ENCODE measurements at places on chromosomes 3 and 15.

DNA sequence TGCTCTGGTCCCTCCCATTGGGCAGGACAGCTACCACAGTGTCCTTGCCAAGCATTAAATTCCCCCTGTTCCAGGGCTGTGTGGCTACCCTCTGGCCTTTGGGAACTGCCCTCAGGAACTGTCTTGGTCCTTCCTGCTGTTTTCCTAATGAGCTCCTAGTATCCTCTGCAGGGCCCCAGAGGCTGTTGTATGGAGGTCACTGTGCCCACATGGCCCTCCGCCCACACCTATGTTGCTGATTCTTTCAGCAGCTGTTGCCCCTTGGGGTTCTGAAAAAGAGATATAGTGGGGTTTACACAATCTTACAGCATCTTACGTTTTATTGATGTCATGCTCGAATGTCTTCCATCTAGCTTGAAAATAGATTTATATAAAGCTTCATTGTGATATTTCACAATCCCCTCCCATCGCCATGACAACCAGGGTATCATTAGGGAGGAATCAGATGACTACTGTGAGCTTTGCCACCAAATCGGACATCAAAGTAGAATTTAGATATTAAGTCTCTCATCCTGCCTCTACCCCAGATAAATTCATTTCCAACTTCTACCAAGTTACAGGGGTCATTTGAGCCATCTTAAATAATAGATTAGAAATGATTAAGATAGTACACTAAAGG is 97.1 kb upstream of the NR2E3 start:
- DNase-seq, result no peak

DNA sequence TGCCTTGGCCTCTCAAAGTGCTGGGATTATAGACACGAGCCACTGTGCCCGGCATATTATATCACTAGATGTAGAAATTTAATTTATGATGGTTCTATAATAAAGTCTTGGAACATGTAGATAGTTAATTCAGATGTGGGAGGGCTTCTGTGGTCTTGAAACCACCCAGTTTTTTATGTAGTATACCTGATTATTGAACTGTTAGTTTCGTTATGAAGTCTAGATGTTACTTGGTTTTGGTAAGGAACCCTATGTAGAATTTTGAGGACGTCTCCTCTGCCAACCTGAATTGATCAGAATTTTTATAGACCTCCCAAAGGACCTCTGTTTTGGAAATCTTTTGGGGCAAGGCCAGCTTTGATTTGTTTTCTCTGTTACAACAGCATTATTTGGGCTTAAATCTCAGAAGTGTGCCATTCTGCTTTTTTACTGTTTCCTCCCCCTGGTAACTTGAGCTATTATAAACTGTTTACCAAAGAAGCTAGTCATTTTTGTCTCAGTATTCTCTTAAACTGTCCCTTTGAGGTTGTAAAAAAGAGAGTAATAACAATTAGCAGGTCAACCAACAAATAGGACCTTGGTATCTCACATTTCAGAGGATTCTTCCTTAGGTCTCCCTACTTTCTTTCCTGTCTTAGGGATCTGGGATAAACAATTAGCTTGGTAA is 20.8 kb downstream of the AKAP13 start:
- DNase-seq, result no peak

GRCh38 chr3:105284876-105285275 is 81.8 kb upstream of the ALCAM start:
- DNase-seq, result peak; percentile 16

DNA sequence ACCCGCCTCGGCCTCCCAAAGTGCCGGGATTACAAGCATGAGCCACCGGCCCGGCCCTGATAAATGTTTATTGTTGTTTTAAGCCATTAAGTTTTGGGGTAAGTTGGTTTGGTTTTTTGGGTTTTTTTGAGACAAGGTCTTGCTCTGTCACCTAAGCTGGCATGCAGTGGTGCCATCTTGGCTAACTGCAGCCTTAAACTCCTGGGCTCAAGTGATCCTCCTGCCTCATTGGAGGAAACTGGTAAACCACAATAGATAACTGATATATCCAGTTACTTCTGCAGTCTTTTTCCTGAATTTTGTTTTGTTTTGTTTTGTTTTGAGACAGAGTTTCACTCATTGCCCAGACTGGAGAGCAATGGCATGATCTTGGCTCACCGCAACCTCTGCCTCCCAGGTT is 4.2 kb downstream of the SLC25A20 start:
- no peak for DNase-seq

DNA sequence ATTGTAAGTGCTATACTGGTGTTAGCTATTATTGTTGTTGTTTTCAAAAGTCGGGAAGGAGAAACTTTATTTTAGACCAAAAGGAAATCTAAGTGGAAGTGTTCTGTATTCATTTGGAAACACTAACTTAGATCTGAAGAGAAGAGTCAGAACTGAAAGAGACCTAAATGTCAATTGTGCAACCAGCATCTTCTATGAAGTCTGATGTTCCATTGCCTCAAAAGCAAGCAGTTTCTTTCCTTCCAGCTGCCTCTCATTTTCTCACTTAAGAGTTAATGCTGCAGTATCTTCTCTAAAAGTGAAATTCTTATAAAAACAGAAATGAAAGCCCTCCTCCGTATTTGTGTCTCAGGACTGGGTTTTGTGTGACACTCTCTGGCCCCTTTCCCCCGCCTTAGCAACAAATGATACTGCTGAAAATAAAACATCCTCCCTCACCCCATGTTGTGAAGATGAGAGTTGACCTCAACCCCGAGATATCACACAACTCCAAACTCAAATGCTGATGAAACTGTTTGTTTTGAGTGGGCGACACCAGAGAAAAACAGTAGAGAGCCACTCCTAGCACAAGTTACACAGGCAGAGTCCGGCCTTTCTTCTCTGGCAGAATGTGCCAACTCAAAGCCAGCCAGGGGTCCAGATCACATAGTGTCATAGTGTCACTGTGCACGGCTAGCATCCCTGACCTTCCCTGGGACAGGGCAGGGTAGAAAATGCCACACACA is 48.9 kb downstream of the GLDN start:
- no peak for DNase-seq

Data from GM23248 (cell line).